ENCODE measurements at places on chromosomes 11 and 22.

GRCh38 chr11:2298795-2299761, 2.6 kb downstream of the C11orf21 start:
- DNase-seq: no peak

GRCh38 chr11:60831501-60832079, 10.3 kb upstream of the CCDC86 start:
- DNase-seq: no peak

DNA sequence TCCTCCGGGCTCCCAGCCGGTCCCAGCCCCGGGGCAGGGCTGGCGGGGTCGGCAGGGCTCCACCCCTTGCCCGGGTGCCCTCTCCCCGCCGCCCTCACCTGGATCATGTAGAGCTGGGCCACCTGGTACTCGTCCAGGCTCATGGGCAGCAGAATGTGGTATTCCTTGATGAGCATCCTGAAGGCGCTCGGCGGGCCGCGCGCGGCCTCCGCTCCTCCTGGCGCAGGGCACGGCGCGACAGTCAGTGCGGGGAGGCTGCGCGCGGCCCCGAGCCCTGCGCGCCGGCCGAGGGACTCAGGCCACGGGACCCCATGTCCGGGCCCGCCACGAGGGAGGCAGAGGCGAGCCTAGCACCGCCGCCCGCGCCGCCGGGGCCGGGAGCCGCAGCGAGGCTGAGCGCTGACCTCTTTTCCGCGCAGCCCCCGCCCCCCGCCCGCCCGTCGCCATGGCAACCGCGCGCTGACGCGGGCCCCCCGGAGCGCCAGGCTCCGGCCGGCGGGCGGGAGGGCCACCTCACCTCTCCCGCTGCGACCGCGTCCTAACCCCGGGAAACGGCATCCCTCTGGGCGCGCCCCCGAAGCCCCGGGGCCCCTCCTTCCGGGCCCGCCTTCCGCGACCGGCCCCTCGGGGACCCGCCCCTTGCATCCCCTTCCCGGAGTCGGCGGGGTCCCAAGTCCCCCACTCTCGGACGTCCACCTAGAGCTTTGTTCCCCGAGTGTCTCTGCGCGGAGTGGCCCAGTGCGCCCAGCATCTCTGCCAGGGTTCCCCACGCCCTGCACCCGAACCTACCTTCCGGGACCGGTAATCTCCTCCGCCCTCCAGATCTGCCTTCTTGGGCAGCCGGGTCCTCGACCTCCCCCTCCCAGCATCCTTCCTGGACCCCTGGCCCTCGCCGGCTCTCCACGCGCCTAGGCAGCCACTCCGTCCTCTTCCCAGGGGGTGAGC, 886 bp downstream of the PITPNM1 start:
- no peak for DNase-seq

DNA sequence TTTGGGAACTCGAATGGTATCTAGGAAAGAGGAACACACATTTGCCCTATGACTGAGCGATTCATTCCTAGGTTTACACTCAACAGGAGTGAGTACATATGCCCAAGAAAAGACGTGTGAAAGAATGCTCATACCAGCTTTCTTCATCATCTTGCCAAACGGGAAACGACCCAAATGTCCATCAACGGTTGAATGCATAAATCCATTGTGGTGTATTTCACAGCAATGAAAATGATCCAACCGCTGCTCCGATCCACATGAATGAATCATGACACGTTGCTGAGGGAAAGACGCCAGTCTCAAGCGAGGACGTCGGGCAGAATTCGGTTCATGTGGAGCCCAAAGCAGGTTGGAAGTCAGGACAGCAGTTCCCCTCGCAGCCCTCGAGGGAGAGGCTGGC, 71.5 kb downstream of the CYTH4 start:
- DNase-seq: no peak

DNA sequence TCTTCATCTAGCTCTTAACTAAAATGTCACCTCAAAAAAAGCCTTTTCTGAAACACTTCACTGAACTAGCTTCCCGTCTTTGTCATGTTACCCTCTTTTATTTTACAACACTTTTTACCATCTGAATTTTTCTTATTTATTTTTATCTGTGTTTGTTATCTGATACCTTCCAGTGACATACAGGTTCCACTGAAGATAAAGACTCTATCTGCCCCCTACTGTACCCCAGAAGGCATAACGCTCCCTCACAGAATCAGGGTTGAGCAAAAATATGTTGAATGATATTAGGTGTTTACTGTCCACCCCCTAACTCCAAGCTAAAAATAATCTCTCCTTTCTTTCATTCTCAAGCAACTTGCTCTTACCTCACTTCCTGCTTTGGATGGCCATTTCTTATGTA, 654.2 kb downstream of the NELL1 start:
- no peak for DNase-seq

DNA sequence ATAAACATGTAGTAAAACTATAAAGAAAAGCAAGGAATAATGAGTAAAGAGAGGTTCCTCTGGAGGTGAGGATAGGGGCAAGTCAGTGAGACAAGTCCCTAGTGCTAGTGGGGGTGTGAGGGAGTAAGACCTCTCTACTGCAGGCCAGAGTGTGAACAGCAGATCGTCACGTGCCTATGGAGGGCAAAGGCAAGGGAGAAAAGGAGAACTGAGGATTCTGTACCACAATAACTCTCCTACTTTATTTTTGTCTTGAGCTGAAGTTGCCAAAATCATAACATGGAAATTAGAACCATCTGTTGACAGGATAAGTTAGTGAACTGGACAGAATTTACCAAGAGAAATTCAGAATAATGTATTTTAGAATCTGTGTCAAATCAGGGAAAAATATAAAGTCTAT, 77.6 kb downstream of the ENTHD1 start:
- no peak for DNase-seq

GRCh38 chr22:23143119-23143518, 1.3 kb upstream of the RSPH14 start:
- no peak for DNase-seq

DNA sequence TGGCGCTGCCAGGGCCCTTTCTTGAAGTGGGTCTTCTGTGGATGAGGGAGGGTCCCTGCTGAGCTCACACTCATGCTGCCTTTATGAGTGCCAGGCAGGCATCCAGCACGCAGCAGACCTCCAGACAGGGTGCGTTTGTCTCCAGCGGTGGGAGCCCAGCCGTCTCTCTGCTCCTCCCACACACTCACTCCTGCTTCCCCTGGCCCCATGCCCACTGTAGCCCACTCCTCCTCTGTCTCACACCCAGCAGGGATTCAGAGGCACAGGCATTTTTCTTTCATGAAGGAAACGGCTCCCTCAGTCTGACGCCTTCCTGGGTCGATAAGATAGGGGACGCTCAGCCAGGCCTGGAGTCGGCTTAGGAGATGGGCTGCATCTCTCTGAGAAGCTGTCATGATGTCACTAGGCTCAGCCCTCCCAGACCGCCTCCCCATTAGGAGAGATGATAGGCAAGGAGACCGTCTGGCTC, 183.9 kb upstream of the NCAM1 start:
- no peak for DNase-seq

DNA sequence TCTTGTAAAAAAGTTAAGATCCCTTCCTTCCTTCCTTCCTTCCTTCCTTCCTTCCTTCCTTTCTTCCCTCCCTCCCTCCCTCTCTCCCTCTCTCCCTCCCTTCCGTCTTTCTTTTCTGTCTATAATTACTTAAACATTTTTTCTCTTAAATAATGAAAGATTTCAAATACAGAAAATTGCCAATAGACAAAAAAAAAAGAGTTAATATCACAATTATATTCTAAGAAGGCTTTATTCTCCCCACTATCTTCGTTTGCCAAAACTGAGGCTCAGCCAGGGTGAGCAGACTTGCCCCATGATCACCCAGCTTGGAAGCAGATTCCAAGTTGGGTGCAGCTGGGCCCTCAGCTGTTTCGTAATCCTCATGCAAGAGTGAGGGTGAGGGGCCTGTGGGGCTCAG, 327 bp upstream of the CACNA1I start:
- DNase-seq: no peak

- DNase-seq: no peak
Observed at GRCh38 chr11:57566005-57566904, 1.2 kb downstream of the UBE2L6 start.

- DNase-seq: no peak
Observed at GRCh38 chr22:41288245-41288946, 2.4 kb upstream of the RANGAP1 start.

- no peak for DNase-seq
Observed at GRCh38 chr22:42492323-42492690, 27.3 kb downstream of the RRP7A start.

GRCh38 chr11:61392981-61393595, 701 bp downstream of the TMEM216 start:
- no peak for DNase-seq

GRCh38 chr11:7449841-7450214, 35.5 kb upstream of the OLFML1 start:
- DNase-seq: no peak

GRCh38 chr11:68940651-68941323, 37.1 kb downstream of the IGHMBP2 start:
- DNase-seq: no peak

- DNase-seq: no peak
Observed at GRCh38 chr11:23283666-23284065, 423.4 kb upstream of the CCDC179 start.

DNA sequence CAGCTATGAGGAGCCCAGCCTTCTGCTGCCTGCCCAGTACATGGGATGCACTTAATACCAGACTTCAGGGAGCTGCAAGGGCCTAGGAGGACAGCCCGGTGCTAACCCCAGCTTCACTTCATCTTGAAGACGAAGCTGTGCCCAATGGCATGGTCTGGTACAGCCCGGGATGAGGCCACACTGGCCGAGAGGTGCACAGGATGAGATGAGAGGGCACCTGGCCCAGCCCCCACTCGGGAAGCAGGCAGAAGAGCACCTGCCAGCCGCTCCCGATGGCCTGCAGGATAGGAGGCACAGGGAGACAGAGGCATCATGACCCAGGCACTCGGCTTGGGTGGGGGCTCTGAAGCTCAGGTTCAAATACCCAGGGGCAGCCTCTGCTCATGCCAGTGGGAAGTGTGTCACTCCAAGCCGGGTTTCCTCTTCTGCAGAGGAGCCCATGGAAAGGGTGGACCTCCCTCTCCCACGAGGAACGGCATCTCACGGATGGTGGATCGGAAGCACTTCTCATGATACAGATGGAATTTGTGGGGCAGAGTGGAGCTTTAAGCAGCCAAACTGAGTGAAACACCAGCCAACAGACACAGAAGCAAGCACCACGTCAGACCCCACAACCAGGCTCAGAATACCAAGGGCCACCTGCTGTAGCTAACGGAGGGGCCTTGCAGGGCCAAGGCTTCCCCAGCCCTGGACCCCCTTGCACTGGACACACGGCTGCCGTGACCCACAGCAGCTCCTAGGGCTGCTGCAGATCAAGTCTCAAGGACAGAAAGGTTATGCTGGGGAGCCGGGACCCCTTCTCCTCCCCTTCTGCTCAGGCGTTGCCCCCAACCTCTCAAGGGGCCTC, 875.2 kb downstream of the BRD1 start:
- DNase-seq: no peak

- DNase-seq: no peak
Observed at GRCh38 chr22:46056546-46057245, 79.7 kb upstream of the WNT7B start.

- DNase-seq: no peak
Observed at GRCh38 chr22:20487715-20488114, 7.9 kb downstream of the KLHL22 start.

DNA sequence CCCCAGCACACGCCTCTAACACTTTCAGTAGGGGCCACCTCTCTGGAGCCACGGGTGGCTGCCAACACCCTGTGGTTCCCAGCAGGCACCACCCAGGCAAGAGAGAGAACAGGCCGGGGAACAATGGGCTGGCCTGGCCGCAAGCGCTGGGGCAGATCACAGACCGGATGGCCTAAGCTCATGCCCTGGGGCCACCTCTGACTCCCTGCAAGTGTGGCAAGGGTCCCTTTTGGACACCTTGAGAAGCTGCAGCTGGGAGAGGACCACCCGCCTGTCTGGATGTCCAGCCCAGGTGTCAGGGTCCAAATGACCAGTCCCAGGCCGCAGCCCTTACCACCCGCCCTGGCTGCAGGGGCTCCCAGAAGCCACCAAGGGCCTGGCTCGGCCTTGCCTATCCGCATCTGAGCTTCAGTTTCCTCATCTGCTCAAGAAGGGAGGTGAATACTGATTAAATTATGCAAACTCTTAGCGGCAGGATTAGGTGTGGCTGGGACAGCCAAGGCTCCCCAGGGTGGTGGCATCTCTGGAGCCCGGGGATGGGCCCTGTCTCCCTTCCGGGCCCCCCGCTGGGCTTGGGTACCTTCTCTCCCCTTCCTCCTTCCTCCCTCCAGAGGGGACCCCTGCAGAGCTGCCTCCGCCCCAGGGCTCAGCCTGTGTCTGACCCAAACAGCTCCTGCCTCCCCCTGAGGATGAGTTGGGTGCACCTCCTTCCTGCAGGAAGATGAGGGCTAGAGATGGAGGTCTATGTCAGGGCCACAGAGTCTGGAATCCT, 785 bp upstream of the SUSD2 start:
- no peak for DNase-seq

- no peak for DNase-seq
Observed at GRCh38 chr22:43998679-43999264, 25.3 kb upstream of the PARVB start.

DNA sequence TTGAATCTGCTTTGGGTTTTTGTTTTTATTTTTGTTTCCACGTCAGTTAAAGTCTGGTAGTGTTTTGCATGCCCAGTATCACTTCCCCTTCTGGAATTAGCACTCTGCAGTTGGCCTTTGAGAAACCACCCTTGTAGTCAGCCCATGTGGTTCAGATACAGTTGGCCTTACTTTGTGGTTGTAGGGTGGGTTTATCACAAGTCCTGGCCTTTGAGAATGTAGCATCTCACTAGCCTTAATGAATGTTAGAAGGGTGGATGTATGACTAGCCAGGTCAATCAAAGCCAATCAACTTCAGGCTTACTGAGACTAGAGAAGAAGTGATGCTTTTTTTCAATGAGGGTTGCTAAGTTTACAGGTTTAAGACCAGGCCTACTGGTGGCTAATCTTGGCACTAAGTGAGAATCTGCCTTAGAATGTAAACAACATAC, 19.8 kb downstream of the ARL14EP start:
- no peak for DNase-seq

- DNase-seq: no peak
Observed at GRCh38 chr11:12163181-12163941, 53.0 kb downstream of the MICAL2 start.

- no peak for DNase-seq
Observed at GRCh38 chr11:116948391-116948790, 111.0 kb upstream of the APOA1 start.

DNA sequence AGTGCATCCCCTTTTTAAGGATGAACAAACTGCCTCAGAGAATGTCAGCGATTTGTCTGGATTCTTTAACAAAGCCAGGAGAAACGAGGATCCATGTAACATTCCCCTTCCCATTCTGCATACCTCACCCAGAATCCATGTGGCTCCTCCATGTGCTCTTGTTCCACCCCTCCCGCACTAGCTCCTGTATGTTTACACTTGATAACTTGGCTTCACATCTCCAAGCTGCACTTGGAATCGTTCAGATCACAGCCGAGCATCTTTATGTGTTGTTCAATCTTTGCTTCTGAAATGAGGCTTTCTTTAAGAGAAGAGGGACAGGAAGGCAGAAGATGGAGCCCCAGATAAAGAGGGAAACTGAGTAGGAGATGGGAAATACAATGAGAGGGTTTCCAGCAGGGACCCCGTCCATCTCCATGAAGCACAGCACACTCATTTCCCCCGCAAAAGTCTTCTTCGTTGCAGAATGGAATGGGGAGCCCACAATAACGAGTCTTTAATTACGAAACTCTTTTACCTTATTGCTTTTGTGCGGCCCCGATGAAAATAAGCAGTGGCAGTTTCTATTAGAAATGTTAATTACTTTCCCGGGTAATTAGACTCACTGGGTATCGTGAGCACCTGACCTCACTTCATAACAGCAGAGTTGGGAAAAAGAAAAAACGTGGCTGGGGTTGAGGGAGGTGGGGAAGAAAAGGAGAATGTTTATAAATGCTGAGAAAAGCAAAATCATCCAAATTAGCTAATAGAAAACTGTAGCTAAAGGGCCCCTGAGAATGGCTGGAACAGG, 96.8 kb upstream of the ISX start:
- no peak for DNase-seq

All from stimulated activated CD8-positive, alpha-beta memory T cell treated with anti-CD3 and anti-CD28 coated beads, Interleukin-4, amount 100 ng/mL, for 1 hour (primary cell).